Fibroblast of skin of right quadriceps (primary cell): ENCODE measurements at places on chromosomes 5 and 9.

- DNase-seq, result no peak
Measured at GRCh38 chr5:58631895-58632294, 49.0 kb downstream of the RAB3C start.

DNA sequence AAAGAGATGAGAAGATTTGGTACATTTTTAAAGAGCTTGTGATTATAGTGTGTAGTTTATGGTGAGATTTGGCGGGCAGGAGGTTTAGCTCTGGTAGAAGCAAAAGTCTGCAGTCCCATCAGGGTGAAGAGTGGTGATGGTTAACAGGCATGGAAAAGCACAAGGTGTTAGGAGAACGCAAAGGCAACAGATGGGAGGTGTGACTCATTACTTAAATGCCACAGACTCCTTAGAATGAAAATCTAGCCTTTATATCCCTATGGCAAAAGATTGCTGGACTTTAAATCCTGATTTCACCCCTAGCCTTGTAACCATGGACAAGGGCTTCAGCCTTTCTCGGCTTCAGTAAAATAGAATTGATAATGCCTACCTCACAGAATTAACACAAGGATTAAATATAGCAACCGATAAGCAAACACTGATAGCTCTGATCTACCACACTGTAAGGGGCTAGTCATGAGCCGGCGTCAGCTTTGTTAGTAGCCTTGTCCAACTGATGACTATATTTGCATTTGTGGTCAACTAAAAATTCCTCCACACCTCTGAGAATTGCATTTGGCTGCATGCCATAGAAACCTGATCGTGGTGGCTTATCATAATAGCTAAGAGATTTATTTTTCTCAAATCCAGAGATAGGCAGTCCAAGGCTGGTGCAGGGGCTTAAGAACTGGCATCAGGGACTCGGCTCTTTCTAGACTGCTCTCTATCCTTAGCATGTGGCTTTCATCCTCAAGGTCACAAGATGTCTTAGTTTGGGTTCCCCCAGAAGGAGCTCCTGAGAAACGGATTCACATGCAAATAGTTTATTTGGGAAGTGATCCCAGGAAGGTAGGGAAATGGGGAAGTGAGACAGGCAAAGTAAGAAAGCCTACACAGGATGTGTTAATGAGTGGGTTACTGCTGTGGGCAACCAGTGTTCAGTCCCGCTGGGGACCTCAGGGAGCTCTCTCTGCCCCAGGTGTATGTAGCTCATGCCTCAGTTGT is 19.6 kb downstream of the MFAP3 start:
- DNase-seq, result peak; percentile 29

- DNase-seq, result no peak
Measured at GRCh38 chr5:163385271-163385670, 52.1 kb upstream of the CCNG1 start.

- no peak for DNase-seq
Measured at GRCh38 chr9:126698756-126699155, 85.0 kb downstream of the LMX1B start.

- DNase-seq, result no peak
Measured at GRCh38 chr5:644509-644908, 32.4 kb downstream of the CEP72 start.

- peak; percentile 60 for DNase-seq
Measured at GRCh38 chr9:127557466-127557869, 54.6 kb upstream of the STXBP1 start.

DNA sequence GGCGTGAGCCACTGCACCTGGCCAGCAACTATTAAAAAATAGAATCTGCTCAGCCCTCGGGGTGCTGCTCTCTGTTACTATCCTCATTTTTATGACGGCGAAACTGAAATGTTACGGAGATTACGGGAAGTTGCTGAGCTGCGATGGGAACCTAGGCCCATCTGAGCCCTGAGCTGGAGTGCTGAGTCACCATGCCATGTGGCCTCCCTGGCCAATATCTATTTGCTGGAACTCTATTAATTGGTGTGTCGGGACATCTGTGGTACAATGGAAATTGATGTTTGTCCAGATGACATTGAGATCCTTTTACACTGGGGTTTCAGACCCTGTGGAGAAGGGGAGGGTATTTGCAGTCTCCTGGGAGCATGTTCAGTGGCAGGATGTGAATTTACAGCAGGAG is 8.1 kb downstream of the PRDM12 start:
- DNase-seq, result no peak

DNA sequence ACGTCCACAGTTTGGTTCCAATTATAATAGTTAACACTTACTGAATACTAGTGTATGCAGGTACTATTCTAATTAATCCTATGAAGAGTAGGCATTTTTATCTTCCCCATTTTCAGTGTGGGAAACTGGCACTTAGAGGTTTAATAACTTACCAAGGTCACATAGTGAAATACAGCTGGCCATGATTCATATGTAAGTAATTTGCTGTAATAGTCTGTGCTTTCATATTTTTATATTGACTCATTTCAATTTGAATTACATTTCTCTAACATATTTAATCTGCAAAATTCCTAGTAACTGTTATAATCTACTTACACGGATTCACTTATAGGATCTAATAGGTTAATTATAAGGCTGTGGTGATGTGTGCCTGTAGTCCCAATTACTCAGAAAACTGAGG is 19.4 kb downstream of the CCNH start:
- peak; percentile 83 for DNase-seq

DNA sequence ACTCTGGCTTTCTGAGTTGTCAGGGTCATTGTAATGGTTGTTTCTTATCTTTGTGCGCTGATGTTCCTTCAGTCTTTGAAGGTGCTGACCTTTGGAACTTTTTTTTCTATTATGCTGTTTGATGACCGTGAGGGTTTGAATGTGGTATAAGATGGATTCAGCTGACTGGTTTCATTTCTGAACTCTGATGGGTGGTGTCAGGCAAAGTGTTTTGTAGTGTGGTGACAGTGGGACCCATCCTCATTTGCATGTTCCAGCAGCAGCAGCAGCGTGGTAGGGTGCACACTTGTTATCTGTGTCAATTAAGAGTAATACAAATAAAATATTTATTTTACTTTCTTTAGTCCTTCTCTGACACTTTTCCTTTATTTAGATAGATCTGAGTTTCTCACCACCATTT is 227.7 kb upstream of the PRR16 start:
- no peak for DNase-seq
